ENCODE measurements at places on chromosomes 4 and X. TPM values are rescaled to one million over a fixed set of nuclear protein-coding genes. Genes with fewer than 3 reads are reported as not detected.

NPY2R gene
- total RNA-seq, result not detected

MTNR1A gene
- 0.21 TPM for total RNA-seq

USP17L5 gene
- not detected for total RNA-seq

SNCA gene
- 26.2 TPM for total RNA-seq

ADGRG4 gene
- not detected for total RNA-seq

CT45A1 gene
- total RNA-seq, result not detected

ZBED1 gene
- 26.0 TPM for total RNA-seq

GBA3 gene
- total RNA-seq, result not detected

MAGEA12 gene
- total RNA-seq, result not detected

KDR gene
- total RNA-seq, result not detected

SMARCA1 gene
- 19.4 TPM for total RNA-seq

ENPP6 gene
- total RNA-seq, result not detected

KLHL4 gene
- 1.4 TPM for total RNA-seq
